ENCODE measurements at places on chromosomes 4 and X.

DNA sequence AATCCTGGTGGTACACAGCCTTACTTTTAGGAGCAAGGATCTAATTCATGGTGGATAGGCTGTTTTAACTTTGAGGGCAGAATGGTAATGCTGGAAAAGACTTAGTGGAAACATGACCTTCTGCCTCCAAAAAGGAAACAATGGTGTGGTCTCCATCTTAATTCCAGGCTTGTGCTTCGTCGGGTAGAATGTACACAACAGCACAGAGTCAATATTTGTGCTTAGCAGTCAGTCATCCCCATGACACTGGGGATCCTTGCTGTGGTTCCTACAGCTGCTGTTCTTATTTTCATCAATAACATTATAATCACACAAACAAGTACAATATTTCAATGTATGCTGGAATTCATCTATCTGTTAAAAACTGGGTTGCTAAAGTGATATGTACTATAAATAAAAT, 104.4 kb downstream of the HHIP start:
- DNase-seq, result no peak

GRCh38 chr4:154450966-154451365, 40.6 kb downstream of the DCHS2 start:
- DNase-seq, result no peak

GRCh38 chr4:1784395-1784788, 8.7 kb upstream of the FGFR3 start:
- no peak for DNase-seq

GRCh38 chr4:187118602-187119120, 395.0 kb upstream of the FAT1 start:
- DNase-seq, result no peak

DNA sequence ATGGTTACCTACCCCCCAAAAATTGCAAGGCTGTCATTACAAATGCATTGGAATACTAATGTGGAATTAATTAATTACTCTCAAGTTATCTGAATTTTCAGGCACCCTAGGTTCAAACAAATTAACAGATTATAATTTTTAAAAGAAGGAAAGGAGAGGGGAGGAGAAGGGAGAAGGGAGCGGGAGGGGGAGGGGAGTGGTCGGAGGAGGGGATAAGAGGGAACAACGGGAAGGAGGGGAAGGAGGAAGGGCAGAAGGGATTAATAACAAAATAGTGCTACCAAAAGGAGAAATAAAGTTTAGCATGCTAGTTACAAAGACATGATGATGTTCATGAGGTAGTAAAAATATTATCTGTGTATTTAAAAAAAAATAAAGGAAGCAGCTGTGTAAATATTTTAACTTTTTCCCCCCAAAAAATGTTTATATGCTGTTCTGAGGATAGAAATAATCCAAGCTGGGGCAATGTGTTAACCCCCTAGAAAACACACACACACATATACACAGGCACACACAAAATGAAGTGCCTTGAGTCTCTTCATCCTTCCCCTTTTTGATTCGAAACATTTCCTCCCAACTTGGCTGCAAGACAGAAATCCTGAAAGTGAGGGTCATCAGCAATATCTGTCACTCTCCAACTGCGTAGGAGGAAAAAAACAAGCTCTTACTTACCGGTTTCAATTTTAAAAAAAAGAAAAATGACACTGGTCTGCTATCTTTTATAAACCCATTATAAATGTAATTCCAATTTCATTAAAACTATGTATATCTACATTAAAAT, 58.8 kb downstream of the PPP3CA start:
- DNase-seq, result no peak

GRCh38 chrX:33183361-33183760, 28.0 kb downstream of the DMD start:
- peak; percentile 92 for DNase-seq

- DNase-seq, result no peak
Observed at GRCh38 chrX:124413244-124413643, 66.9 kb downstream of the SH2D1A start.

DNA sequence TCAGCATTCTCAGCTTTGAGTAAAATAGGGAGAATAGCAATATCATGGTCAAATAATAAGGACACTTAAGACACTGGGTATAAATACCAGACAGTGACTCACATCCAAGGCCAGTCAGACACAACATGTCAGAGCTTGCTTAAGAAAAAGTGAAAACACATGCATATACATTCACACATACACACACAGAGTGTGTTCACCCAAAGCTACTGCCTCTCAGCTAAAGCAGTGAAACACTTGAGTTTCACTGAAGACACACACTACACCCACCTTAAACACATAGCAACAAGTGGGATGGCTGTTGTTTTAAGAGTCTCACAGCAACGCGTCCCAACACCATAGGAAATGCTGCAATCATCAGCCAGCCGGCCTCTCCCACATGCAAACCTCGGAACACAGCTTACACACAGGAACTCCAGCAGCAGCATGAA, 14.4 kb downstream of the SHROOM4 start:
- DNase-seq, result no peak

- no peak for DNase-seq
Observed at GRCh38 chr4:14387647-14388046, 614.6 kb upstream of the CPEB2 start.

- DNase-seq, result no peak
Observed at GRCh38 chr4:5974321-5974720, 43.9 kb downstream of the C4orf50 start.

Measured in MM.1S (cell line).